Foreskin melanocyte (primary cell): ENCODE measurements at places on chromosomes 4 and X.

DNA sequence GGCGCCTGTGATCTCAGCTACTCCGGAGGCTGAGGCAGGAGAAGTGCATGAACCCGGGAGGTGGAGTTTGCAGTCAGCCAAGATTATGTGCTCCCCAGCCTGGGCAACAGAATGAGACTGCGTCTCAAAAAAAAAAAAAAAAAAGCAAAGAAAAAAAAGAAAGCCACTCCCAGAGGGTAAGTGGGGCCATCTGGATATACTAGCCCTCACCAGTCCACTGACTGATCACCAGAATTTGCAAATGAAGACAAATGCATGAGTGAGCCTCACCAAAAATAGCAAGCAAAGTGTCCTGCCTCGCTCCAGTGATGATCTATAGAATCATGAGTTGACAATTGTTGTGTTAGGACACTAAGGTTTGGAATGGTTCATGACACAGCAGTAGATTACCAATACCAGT, 47.6 kb downstream of the ZFP42 start:
- DNase-seq, result no peak

DNA sequence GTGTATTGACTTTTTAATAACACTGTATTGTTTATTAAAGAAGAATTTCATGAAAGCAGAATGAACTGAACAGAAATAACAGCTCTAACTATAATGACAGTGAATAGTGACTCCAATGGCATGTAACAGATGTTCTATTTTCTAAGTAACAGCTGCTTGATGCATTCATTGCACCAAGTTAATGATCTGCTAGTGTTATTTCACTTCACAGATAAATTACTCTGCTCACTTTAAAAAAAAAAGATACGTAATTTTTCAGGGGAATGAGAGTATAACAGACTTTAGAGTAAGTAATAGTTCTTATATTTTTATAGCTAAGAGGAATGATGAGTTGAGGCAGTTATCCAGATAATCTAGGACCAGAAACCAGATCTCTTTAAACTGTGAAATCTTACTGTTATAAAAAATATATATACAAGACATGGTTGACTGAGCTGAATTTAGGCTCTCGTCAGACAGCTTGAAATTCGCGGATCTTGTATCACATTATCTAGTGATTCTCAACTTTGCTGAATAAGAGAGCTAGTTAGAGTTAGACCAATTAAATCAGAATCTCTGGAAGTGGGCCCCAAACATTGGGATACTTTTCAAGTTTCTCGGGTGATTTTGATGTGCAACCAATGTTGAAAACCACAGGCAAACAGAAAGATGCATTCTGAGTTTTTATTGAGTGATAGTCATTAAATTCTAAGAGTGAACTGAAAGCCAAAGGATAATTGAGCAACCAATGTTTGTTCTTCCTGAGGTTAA, 840.7 kb downstream of the DMD start:
- no peak for DNase-seq

- no peak for DNase-seq
Measured at GRCh38 chrX:5220421-5220820, 1008.2 kb downstream of the NLGN4X start.

- no peak for DNase-seq
Measured at GRCh38 chr4:4437798-4438470, 51.0 kb downstream of the NSG1 start.

- peak; percentile 24 for DNase-seq
Measured at GRCh38 chrX:44012484-44013096, 39.4 kb upstream of the NDP start.

DNA sequence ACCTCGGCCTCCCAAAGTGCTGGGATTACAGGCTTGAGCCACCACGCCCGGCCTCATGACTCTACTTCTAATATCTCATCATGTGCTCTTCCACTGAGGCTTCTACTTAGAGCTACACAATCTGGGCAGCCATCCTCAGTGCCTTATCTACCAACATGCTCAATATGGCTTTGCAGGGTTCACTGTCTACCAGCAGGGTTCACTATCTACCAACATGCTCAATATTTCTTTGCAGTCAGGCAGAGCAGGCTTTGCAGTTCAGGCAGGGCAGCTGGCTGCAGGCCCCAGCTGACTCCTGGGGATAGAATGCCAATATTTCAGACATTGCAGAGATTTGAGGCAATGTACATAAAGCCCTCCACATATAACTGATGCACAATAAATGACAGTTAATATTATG, 47.5 kb downstream of the PKD2 start:
- peak; percentile 49 for DNase-seq

GRCh38 chr4:121957266-121957665, 5.4 kb upstream of the TRPC3 start:
- DNase-seq, result no peak

GRCh38 chr4:102736636-102737549, 23.9 kb downstream of the MANBA start:
- DNase-seq, result no peak

DNA sequence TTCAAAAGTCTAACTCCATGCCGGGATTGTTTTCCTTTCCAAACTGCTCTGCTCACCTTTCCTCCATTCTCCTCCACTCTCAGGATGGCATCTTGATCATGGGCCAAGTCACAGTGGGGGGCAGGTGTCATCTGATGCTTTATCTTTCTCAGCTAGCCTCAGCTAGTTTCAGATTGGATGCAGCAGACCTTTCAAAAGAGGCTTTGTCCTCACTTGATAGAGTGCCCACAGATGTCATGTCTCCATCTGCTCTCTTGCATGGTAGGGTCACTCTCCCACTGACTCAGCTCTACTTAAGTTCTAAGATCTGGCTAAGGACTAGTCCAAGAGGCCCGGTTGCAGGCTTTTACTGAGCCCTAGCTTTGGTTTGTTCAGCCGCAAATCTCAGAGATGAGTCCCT, 341.8 kb upstream of the GALNT7 start:
- DNase-seq, result no peak
